Renal cortex interstitium (tissue), 15 donors: ENCODE measurements at places on chromosomes 16 and 17. TPM values are rescaled to one million over a fixed set of nuclear protein-coding genes. Genes with fewer than 3 reads are reported as not detected.

PIMREG gene
- polyA plus RNA-seq = 29.9 TPM

B9D1 gene
- polyA plus RNA-seq = 48.8 TPM

SSTR5 gene
- polyA plus RNA-seq = 0.14 TPM

ZNF213 gene
- 13.3 TPM for polyA plus RNA-seq

ABI3 gene
- polyA plus RNA-seq = 5.6 TPM

NATD1 gene
- 13.1 TPM for polyA plus RNA-seq

DLX4 gene
- 0.76 TPM for polyA plus RNA-seq

HBA1 gene
- 591 TPM for polyA plus RNA-seq

SALL1 gene
- polyA plus RNA-seq = 124 TPM

FBXL16 gene
- polyA plus RNA-seq = 0.67 TPM

KRTAP2-1 gene
- polyA plus RNA-seq = not detected

ST6GALNAC2 gene
- 9.8 TPM for polyA plus RNA-seq

TCAP gene
- polyA plus RNA-seq = 1.6 TPM

SYCE1L gene
- 4.7 TPM for polyA plus RNA-seq
